Renal cortical epithelial cell (primary cell): ENCODE measurements at places on chromosomes 7 and 10. TPM values are rescaled to one million over a fixed set of nuclear protein-coding genes. Genes with fewer than 3 reads are reported as not detected.

Gene CHAT
- total RNA-seq = not detected in 2 replicates

- DNase-seq = no peak
These were observed 34.7 kb downstream of the HYAL4 start for GRCh38 chr7:123879628-123880027.

DNA sequence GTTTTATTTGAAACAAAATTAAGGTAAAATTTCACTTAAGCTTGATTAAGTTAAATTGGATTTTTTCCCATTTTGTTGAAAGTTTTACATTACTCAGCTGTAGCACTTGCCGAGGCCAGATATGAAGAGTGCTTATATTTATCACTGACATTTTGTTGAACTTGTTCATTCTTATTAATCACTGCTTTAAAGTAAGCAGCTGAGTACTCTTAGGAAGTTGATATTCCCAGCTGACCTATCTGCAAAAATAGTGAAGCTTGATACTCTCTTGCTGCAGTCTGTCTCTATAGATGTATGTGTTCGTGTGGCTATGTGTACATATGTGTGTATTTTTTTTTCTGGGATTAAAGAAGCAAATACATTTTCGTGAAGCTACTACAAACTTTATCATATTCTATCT is 150.0 kb downstream of the SKAP2 start:
- DNase-seq = no peak

- DNase-seq = peak; percentile 48
These were observed 145.8 kb upstream of the ANK3 start for GRCh38 chr10:60535427-60535826.

DNA sequence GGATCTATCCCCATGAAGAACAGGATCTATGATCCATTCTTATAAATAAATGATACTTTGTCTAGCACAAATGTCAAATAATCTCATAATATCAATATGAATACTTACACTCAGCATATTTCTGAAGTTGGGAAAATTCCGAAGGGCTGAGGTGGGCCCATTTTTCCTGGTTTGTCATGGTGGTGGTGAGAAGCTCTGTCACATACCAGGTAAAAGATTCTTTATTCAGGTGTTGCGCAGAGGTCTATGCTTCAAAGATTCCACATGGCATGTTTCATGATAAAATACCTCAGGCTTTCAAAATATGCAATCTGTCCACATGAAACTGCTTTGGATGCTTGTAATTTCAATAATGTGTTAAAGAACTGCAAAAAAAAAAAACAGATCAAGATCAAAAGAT is 61.5 kb downstream of the DGKB start:
- no peak for DNase-seq

DNA sequence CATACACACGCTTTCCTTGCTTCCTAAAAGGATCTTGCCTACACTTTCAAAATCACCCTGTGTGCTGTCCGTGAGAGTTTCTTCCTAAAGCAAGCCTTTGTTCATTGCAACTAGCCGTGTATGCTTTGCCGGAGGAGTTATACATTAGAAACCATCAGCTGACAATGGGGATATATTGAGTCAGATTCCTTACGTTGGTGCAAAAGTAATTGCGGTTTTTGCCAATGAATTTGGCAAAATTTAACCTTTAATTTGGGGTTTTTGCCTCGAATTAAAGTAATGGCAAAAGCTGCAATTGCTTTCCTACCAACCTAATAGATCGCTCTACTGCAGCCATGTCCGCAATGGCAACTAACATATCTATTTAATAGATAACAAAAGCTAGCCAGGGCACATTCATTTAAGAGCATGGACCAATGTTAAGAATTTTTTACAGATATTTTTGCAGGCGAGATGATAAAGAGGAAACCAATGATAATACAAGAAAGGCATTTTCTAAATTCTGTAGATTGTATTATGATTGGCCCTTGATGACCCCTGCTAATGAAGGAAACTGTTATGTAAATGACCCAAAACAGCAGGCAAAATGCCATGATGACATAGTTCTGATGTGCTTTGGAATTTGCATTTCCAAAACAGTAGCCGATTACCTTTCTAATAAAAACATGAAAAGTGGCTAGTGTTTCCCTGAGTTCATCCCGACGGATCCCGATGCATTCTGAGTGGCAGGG is 184.8 kb upstream of the NRP1 start:
- DNase-seq = no peak

DNA sequence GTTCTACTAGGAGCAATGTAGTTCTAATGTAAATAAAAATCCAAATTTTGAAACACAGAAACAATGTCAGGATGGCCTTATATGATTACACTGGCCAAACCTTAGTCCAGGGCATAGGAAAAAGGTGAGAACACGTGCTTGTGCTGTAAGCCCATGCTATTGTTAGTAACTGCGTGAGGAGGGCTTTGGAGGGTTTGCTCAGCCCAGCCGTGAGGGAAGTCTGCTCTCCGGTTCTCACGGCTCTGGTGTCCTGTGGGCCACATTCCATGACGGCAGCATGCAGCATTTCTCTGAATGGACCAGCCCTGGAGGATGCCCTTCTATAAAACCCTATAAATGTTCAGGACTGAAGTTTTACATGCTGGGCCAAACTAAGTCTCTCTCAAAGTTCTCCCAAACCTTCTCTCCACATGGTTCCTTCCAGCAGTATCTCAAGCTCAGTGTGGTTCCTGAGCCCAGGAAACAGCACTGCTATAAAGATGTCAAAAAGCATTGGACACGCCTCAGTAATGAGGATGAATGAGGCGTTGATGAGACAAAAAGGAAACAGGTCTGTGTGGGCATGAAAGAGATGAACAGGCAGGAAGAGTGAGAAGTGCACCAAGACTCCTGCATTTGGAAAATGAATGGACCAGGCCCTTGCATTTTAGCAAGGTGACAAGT is 174.8 kb upstream of the CDCA7L start:
- no peak for DNase-seq

DNA sequence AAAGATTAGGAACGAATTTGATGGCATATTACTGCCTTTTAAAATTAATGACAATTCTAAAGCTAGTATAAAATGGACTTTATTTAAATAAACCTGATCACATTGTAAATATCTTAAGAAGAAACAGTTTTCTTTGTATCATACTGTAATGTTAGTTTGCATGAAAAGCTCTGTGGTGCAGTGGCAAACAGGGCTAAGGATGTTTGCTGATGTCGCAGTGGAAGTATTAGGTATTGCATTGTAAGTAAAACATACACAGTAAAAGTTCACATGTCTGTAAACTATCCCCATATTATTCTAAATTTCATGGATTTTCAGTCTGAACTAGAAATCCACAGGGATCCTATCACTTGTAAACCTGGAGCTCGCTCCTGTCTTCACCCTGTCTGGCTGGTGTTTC is 252.6 kb upstream of the ZNF32 start:
- no peak for DNase-seq

Gene PLA2G12B
- 0.05 TPM in 1 of 2 replicates, not detected in the other for total RNA-seq

Gene IKZF1
- 2.4 TPM in 1 of 2 replicates, not detected in the other for total RNA-seq

DNA sequence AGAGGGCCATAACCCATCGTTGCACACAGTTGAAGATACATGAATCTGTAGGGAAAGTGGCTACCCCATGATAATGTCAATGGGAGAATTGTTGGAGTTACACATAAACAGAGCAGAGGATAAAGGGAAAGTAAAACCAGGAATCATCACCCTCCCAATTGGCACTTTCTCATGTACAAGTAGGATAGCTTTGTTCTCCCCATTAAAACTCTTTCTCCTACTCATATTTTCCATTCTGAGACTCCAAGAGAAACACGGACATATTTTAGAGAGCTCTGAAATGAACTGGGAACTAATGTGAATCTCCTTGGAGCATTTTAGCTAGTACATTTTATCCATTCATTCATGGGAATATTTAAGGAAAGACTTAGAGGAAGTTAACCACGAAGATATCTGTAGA is 17.2 kb upstream of the LRRC17 start:
- DNase-seq = no peak

DNA sequence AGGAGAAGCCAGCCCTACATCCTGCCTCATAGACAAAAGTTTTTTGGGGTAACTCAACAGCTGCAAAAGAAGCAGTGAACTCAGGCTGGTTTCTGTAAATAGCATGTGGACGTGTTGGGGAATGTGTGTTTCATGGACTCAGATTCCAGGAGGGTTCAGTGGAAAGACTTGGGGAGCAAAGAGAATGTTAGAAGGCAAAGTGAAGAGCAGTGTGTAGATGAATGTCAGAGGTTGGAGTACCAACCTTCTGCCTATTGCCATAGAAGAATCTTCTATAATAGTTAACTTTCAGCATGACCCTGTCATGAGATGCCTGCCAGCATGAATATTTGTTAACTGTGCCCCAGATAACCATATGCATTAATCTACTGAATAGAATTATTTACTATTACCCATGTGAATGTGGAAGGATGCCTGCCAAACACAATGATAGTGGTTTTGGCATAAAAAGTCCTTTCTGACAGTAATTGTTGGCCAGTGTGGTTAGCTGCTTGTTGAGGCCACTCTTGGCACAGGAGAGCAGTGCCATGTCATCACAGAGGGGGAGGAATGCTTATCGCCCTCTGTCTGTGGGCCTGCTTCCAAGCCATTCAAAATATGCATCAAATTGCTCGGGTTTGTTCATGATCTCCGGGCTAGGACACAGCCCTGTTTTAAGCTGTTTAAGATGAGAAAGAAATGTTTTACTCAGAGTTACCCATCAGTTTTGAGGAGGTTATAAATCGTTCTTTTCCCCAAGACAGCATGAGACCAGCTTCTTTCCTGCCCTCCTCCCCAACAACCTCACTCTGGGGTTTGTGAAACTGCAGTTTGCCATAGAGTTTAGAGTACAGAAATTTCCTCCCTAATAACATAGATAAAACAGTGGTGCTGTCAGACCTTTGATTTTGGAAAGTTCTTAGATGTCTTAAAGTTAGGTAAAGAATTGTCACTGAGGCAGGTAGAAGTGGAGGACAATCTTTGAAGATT is 165.3 kb downstream of the WNT2 start:
- peak; percentile 87 for DNase-seq

DNA sequence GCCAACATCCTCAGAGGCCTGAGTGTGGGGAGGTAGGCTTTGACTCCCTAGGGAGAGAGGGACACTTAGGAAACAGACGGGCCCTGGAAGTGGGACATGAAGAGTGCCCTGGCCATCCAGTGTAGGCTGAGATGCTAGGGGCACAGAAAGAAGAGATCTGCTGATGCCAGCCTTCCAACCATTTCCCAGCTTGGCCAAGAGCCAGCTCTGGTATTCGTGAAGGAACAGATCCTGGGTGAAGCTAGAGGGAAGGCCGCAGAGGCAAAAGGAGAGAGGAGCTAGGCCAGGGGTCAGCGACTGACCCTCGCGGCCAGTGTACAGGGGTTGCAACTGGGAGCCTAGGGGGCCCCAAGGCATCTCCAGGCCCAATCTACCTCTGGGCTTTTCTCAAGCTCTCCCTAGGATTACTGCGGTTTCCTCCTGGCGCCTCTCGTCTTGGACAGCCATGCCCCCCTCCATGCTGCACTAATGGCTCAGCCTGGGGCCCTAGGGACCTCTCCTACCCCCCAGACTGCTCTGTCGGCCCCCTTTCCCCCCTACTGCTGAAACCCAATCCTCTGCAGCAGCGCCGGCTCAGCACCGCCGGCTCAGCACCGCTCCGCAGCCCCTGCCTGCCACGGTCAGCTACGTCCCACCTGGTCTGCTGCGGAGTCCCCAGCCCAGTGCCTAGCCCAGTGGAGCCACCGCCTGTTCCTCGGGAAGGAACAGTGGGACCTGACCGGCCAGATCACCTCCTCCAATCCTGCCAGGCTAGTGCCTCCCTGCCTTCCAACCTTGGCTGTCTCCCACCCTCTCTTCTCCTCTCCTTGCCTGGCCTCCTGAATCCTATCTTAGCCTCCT is at the start of gene ASIC3:
Gene ASIC3 (plus strand): TSS at position 556 of the 840 bp plus-strand sequence. CDS start 355 bp downstream, outside the sequence.
- DNase-seq = no peak

DNA sequence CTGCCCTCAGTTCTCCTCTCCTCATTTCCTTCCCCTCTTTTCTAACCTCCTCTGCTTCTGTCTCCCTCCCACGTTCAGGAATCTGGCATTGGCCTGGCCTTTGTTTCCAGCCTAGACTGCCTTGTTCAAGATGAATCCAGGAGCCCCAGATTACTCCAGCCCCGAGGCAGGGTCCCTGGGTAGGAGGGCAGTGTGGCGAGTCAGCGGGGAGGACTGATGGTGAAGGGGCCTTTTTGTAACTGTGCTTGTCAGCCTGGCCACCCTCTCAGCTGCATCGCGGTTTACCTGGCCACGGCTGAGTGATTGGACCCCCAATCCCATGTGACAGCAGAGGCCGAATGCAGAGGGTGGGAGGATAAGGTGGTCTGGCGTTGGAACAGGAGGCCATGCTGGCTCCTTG is 96.1 kb upstream of the SHH start:
- DNase-seq = peak; percentile 19

GRCh38 chr10:27801171-27801785 is 55.7 kb upstream of the MKX start:
- DNase-seq = peak; percentile 15

Gene CNOT4
- 2.4 and 11.0 TPM in 2 replicates for total RNA-seq

Gene TRPV5
- not detected in 2 replicates for total RNA-seq

DNA sequence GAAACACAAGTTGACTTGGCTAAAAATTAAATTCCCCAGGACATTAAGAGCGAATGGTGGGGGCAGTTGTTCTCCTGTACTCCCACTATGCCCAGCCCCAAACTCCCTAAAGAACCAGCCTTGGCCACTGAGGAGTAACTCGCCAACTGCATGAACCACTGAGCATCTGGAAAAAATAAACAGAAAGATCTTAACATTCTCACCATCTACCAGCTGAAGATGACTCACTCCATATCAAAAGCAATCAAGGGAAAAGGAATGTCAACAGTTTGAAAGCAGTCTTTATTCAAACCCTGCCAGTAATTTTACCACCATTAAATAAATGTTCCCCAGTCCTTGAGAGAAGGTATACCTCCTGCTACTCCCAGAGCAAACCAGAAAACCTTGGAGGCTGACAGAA is 45.4 kb downstream of the CTTNBP2 start:
- DNase-seq = peak; percentile 99

DNA sequence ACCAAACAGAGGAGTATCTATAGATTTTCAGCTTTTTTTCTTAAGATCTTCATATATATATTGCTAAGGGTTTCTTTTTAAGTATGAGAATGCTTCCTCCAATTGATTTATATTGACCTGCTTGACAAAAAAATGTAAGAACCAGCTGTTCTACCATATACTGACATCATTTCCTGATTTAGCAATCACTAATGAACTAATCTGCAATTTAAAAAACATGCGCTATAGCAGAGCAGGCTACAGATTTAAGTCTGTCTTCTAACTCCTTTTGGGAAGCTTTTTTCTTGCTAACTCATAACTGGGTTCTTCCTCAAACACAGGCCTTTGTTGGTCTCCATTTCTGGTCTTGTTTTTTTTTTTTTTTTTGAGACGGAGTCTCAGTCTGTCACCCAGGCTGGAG is 33.2 kb downstream of the ABCC2 start:
- no peak for DNase-seq

- no peak for DNase-seq
These were observed 154.0 kb upstream of the KLF14 start for GRCh38 chr7:130887957-130888371.

DNA sequence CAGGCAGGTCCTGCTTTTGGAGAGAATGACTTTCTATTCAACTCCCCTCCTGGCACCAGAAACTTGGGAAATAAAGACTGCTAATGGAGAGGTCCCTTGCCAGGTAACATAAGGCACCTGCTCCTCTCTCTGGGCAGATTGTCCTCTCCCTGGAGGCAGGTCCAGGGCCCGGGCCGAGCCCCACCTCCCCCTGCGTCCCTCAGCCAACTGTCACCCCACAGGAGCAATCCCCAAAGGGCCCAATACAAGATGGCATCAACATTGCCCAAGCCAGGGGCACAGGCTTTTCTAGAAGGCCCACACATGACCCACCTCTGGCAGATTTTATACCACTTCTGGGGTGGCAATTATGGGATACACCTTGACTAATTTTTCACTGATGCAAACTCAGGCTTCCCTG is 145.2 kb downstream of the HERPUD2 start:
- no peak for DNase-seq
